ENCODE measurements at places on chromosomes 3 and 15.

- DNase-seq, result no peak
These were observed 9.4 kb upstream of the TM6SF1 start for GRCh38 chr15:83098079-83098478.

- DNase-seq, result peak; percentile 61
These were observed 1.0 kb upstream of the ATP1B3 start for GRCh38 chr3:141875374-141875892.

- DNase-seq, result no peak
These were observed 51.6 kb downstream of the MOBP start for GRCh38 chr3:39519103-39519502.

DNA sequence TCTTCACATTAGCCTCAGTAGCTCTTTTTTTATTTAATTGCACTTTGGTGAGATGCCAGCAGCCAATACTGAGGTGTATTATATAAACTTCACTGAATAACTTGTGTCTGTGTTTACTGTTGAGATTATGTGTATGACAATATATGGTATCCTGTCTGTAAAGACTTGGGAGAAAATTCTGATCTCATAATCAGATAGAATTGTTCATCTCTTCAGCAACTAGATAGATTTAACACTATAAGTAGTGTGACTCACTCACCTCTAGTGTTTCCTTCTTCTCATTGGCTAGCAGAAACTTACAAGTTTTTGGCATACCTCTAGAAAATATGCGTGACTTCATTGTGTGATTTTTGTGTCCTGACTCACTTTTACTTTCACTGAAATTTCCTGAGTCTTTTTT lies 67.6 kb upstream of the TGFBR2 start:
- DNase-seq, result no peak

DNA sequence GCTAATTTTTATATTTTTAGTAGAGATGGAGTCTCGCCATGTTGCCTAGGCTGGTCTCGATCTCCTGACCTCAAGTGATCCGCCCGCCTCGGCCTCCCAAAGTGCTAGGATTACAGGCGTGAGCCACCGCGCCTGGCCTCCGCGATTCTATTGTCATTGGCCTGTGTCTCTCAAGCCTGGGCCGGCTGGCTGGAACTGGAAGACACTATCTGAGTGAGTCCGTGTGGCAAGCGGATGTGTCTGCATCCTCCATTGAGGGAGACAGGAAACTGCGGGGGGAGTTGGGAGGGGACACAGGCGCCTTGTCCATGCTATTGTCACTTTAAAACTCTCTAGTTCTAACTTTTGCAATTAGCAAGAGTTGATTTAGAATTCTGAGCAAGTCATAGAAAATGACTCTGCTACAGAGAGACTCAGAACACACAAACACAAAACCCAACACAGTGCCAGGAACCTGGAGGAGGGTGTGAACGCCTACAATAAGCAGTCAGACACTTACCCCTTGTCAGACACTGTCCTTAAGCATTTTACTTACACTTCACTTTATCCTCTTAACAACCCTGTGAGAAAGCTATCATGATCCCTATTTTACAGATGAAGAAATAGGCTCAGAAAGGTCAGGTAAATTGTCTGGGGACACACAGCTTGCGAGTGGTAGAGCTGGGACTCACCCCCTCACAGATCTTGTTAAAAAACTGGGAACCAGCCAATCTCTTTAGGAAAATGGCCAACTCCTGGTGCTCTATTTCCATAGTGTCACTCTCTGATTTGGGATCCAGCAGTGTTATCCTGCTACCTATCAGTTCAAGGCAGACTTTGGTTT lies 38.7 kb downstream of the ANP32A start:
- DNase-seq, result no peak

GRCh38 chr15:85749261-85750151 lies 45.2 kb downstream of the KLHL25 start:
- DNase-seq, result no peak

- DNase-seq, result no peak
These were observed 482.0 kb upstream of the NAALADL2 start for GRCh38 chr3:174377096-174377495.

DNA sequence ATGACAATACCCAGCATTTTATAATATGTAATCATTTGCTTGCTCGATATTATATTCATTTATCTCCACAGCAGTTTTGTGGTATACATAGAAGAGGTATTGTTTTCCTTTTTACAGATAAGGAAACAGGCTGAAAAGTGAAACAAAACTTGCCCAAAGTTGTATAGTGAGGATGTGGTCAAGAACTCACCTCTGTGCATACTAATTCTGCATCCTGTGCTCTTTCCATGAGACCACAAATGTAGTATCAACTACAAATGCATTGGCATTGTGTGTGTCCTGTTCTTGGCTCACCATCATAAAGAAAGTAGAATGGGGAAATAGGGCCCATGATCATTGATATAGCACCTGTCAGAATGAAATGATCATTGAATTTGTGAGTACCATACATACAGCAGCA lies 167.3 kb downstream of the NECTIN3 start:
- no peak for DNase-seq

DNA sequence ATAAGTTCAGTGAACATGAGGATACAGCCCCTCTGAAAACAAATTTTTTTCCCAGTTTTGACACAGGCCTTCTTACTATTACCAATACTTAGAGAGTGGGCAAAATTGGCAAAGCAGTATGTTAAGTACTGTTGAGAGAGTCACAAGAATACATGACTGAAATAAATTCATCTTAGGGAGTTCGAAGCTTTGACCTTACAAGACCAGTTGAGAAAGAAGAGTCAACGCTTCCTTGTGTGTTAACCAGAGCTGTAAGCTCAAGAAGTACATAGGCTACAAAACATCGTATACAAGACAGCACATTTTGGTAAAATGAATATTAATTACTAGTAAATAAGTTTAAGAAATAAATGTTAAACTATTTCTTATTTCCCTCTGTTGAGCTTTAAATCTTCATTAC lies 164.4 kb upstream of the RORA start:
- DNase-seq, result no peak

DNA sequence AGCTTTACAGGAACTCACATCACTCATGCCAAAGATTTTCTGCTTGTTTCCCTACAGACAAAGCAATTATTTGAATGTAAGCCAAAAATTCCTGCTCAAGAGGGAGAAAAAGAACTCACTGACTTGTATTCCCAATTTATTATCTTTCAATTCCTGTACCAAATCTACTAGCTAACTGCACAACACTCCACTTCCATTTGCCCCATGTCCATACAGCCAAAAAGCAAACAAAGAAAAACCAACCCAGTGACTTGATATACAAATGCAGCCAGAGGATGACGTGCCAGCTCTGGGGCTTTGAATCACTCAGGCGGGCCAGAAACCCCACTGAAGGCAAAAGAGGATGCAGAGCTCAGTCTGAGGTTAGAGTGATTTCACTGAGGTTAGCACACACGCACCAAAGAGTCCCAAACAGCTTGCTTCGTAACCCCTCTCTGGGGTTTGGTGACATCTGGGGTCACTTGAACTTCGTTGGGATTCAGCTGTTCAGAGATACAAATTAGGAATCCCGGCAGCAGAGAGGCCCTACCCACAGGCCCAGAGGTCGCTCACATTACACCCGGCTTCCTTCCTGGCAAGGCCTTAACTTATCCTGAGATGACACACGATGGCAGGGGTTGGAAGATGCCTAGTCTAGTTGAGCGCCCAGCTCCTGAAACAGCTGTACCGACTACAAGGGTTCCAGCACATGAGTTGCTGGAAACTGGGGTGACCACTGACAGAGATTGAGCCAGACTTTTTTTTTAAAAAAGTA lies 1.6 kb downstream of the RFTN1 start:
- no peak for DNase-seq

- DNase-seq, result no peak
These were observed 128.8 kb upstream of the ZBTB20 start for GRCh38 chr3:115275896-115276295.

GRCh38 chr3:62201438-62202035 lies 171.8 kb downstream of the FEZF2 start:
- DNase-seq, result peak; percentile 8

DNA sequence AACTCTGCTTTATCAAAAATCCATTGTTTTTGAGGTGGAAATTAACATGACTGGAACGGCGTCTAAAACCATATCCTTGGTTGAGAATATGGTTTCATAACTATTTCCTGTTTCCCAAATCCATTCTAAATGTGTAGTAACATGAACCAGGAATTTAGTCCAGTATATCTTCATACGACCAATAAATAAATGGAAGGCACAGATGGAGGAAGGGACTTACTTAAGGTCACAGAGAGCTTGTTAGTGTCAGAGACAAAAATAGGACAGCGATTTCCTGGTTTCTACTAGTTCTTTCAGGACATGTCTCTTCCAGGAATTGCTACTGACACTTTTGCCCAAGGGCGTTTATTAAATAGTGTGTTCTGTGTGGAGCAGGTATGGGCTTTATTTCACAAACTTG lies 41.2 kb downstream of the HES1 start:
- DNase-seq, result no peak

DNA sequence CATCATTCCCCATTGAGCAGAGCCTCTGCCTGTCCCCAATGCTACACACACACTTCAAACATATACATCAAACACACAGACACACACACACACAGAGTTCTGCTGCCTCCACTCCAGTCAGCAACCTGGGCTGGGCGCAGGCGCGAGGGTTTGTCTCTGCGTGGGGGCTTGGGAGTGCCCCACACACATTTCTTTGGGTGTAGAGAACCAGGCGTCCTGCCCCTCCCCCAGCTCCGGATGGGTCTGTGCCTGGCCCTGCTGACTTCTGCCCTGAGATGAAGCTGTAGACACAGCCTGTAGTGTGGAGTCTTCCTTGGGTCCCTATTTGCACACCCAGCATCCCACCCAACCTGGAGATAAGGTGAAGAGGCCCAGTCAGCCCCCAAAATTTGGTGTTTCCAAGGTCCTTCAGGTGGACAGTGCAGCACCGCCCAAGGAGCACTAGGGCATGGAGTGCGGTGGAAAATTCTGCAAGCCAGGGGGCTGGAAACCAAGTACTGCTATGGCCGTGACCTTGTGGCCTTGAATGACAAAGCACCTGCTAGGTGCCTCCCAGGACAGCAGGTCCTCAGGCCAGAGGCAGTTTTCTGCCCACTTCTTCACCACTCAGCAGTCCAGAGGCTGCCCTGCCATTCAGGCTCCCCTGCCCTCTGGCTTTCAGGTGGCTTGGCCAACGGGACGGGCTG lies 26.8 kb downstream of the FBXW12 start:
- no peak for DNase-seq

GRCh38 chr3:4071481-4072184 lies 231.5 kb upstream of the SETMAR start:
- no peak for DNase-seq

GRCh38 chr3:32336113-32336498 lies 55.5 kb upstream of the CMTM7 start:
- DNase-seq, result no peak

Data from Panc1 (cell line).